ENCODE measurements at places on chromosomes 11 and 22.

- DNase-seq, result no peak
Measured at GRCh38 chr22:16965560-16965959, 42.5 kb downstream of the GAB4 start.

GRCh38 chr22:31753005-31753633, 700 bp upstream of the DEPDC5 start:
- DNase-seq, result no peak

DNA sequence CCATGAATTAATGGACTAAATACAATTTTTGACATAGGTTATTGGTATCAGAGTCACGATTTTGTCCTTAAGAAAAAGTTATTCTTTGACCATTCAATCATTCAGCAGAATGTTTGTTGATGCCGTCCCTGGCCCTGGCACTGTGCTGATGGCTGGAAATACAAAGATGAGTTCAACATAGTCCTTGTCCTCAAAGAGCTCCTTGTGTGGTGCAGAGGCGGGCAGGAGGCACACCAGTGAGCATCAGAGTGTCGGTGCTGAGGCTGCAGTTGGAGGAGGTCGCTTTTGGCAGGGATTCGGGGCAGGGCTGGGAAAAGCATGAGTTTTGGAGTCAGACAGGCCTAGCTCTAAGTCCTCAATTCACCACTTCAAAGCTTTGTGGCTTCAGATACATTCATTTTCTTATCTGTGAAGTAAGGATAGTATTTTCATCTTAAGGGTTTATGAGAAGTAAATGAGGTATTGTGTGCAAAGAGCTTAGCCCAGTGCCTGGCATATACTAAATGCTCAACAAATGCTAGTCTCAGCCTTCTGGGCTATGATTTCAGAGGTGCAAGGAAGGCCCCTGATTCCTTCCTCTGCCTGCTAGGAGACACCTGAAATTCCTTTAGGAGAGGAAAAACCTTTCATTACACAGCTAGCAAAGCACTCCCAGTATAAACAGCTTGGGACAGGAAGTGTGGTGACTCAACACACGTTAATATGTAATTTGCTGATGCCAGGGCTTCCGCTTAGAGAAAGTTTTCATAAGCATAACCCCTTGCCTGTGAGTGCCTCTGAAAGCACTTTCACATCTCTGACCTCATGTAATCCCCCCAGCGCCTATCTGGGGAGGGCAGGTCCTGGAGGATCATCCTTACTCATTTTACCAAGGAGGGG, 113.8 kb downstream of the NECTIN1 start:
- DNase-seq, result no peak

DNA sequence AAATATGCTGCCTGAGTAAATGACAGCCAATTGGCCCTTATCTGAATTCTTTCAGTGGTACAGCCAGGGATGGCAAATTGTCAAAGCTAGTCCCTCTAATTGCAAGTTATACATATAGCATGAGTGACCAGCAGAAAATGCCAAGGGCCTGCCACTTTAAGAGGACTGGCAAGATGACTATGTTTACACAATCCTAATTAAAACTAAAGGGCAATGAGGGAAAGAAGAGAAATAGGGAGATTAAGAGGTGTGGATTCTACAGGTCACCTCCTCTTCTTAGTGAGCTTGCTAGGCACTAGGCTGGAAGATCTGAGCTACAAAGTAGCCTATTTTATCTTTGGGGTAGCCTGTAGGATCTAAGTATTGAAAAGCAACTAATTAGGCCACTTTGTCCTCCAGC, 13.5 kb downstream of the NUMA1 start:
- DNase-seq, result no peak

GRCh38 chr11:69048031-69048693, 570 bp upstream of the TPCN2 start:
- DNase-seq, result no peak

- DNase-seq, result peak; percentile 27
Measured at GRCh38 chr11:17386331-17387084, 2.0 kb downstream of the KCNJ11 start.

DNA sequence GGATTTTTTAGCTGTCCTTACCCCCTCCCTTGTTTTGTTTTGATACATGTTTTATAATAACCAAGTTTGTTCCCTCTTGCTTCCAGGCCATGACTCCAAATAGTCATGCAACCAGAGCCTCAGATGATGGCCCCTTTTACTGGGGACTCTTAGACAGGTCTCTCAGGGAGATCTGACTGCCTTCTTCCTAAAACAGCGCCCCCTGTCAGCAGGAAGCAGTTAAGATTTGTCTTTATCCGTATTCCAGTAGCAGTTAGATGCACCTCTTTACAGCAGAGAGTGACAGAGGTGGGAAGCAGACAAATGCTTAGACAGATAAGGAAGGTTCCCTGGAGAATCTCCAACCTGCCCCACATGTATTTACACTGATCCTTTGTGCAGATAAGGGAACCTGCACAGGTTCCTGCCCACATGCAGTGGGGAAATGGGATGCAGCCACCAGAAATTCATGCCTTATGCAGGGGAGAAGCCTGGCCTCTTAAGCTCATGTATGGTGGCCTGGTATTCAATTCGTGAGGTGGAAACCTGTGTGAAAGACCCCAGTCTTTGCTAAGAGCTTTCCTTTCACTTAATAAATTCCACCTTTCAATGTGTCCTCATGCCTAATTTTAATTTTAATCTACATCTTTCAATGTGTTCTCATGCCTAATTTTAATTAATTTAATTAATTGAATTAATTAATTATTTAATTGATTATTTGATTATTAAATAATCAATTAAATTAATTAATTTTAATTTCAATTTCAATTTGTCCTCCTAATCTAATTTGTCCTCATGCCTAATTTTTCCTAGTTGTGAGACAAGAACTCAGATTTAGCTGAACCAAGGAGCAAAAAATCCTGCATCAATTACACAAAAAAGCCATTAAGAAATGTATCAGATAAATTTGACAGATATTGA, 11.5 kb upstream of the GLYAT start:
- DNase-seq, result no peak

- no peak for DNase-seq
Measured at GRCh38 chr11:26987272-26987671, 6.6 kb upstream of the FIBIN start.

GRCh38 chr22:42202669-42203068, 67.8 kb downstream of the TCF20 start:
- peak; percentile 27 for DNase-seq

GRCh38 chr11:65506772-65507505, 8.1 kb downstream of the MALAT1 start:
- no peak for DNase-seq

- no peak for DNase-seq
Measured at GRCh38 chr11:45021692-45022141, 71.0 kb upstream of the TP53I11 start.

- DNase-seq, result no peak
Measured at GRCh38 chr22:46596819-46597218, 23.4 kb upstream of the GRAMD4 start.

- no peak for DNase-seq
Measured at GRCh38 chr22:22418957-22419356, 89.6 kb downstream of the ZNF280B start.

- no peak for DNase-seq
Measured at GRCh38 chr11:113334183-113334582, 19.8 kb downstream of the TTC12 start.

GRCh38 chr22:44210722-44211121, 30.0 kb downstream of the PARVG start:
- DNase-seq, result no peak

- DNase-seq, result no peak
Measured at GRCh38 chr11:27699242-27699925, 871 bp downstream of the BDNF start.

DNA sequence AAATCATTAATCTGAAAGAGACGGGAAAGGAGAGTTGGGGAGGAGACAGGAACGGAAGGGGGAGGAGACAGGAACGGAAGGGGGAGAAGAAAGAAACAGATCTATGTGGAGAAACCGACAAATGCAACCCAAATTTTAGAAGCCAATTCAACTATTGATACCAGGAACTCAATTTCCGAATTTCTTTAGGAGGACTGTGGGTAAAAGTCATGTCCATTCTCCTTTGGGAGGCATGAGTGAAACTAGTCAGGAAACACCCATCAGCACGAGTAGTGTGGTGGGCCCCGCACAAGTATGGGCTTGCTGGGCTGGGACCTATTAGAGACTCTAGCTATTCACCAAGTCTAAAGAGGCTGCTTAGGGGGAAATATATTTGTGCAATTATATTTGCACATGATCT, 18.1 kb downstream of the ANO3 start:
- DNase-seq, result no peak

- DNase-seq, result no peak
Measured at GRCh38 chr11:44542372-44542771, 23.1 kb upstream of the CD82 start.

DNA sequence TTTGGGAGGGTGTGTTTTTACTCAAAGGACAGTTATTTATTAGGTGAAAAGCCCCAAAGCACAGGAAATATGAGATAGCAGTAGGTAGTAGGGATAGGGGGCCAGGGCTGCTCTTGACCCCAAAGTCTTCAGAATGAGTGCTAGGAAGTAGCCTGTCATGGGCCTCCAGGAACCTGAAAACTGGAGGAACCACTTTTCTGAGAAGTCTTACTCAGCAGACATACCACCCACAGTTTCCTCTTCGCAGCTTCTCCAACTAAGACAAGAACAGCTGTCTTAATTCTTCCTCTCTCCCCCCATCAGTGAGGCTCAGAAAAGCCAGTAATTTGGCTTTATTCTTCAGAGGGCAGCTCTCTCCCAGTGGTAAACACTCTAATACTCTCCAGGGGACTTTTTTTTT, 84.0 kb upstream of the CTSC start:
- DNase-seq, result peak; percentile 37

DNA sequence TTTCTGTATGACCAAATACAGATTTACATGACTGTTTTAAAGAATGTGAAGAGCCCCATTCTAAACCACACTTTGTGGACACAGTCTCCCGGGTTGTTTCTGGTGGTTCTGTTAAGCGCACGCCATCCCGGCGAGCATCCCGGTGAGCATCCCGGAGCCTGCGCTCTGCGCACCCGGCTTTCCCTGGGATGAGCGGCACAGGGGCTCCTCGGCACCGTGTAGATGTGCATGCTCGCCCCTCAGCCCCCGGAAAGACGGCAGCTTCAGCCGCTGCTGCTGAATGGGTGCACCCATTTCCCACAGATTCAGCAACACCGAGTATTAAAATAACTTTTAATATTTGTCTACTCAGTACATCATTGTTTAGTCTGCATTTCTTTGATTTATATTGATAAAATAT, 36.0 kb downstream of the GLB1L2 start:
- DNase-seq, result no peak

Data from stimulated activated CD4-positive, alpha-beta T cell treated with anti-CD3 and anti-CD28 coated beads, Interleukin-12 subunit alpha, Interleukin-12 subunit beta, amount 100 ng/mL, for 48 hours (primary cell).